NCI-H2171 (cell line): ENCODE measurements at places on chromosomes 1 and 21.

GRCh38 chr1:44554706-44555105 is 119.6 kb downstream of the TMEM53 start:
- DNase-seq = no peak

DNA sequence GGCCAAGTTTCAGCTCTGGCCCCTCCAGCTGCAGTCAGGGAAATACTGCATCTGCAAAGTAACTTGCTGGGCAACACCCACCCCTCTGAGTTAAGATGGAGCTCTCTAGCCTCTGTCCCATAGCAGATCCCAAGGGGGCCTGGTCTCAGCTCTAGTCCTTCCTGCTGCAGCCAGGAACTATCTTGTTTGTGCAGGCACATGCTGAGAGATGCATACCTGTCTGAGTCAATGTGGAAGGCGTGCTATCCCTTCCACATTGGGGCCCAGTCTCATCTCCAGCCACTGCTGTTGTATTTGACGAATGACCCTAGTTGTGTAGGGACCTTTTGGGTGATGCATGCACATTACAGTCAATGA is 76.4 kb downstream of the CTH start:
- no peak for DNase-seq

- no peak for DNase-seq
These were observed 25.9 kb upstream of the RAP1A start for GRCh38 chr1:111593403-111594305.

DNA sequence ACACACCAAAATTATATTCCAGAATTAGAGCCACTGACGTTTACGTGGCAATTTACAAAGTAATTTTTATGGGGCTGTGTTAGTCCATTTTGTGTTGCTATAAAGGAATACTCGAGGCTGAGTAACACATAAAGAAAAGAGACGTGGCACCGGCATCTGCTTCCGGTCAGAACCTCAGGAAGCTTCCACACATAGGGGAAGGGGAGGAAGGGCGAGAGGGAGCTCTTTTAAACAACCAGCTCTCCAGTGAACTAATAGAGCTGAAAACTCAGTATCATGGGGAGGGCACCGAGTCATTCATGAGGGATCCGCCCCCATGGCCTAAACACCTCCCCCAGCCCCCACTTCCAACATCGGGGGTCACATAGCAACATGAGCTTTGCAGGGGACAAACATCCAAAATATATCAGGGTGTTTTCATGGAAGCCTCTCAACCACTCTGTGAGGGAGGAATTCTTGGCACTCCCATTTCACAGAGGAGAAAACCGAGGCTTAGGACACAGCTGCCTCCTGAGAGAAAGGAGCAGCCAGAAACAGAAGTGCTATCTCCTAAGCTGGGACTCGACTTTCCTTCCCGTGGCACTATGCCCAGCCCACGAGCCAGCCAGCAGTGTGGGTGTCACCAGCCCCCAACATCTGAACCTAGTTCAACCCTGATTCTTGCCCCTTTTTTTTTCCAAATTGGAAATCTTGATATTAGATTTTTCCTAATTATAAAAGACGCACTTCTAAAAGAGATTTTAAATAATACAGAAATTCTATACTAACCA is 29.2 kb downstream of the MIS18A start:
- no peak for DNase-seq

DNA sequence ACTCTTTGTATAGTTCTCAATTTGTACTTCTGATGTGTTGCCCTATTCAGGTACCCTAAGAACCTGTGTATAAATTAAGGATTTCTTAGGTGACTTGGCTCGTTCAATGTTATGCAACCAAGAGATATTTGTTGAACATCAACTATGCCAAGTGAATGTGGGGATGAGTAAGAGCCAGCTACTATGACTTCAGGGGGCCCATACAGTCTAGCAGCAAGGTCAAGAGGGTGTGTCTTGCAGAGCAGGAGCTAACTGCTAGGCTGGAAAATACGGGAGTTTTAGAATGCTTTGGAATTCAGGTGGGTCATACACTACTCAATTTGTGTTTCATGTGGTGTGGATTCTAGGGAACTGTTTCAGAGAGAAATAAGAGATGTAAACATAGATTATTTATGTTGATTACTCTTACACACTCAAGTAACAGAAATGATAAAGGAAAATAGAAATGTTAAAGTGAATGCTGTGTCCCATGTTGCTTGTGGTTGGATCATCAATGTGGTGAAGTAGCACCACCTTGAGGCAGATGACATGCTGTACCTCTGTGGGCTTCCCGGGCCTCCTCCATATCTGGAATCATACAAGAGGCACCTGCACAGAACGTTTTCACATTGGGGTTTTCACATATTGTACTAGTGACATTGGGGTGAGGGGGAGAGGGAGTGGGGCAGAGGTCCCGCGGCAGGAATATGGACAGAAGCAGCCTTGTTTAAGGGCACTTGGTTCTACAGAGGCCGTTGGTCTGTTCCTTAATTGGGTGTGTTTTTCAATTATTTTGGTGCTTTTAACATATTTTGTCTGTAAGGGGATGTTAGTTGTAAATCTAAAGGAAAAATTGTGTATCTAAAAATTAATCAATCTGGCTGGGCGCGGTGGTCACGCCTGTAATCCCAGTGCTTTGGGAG is 12.4 kb downstream of the ARPC5 start:
- DNase-seq = peak; percentile 52

- no peak for DNase-seq
These were observed 19.0 kb upstream of the GTF2B start for GRCh38 chr1:88910401-88910800.

DNA sequence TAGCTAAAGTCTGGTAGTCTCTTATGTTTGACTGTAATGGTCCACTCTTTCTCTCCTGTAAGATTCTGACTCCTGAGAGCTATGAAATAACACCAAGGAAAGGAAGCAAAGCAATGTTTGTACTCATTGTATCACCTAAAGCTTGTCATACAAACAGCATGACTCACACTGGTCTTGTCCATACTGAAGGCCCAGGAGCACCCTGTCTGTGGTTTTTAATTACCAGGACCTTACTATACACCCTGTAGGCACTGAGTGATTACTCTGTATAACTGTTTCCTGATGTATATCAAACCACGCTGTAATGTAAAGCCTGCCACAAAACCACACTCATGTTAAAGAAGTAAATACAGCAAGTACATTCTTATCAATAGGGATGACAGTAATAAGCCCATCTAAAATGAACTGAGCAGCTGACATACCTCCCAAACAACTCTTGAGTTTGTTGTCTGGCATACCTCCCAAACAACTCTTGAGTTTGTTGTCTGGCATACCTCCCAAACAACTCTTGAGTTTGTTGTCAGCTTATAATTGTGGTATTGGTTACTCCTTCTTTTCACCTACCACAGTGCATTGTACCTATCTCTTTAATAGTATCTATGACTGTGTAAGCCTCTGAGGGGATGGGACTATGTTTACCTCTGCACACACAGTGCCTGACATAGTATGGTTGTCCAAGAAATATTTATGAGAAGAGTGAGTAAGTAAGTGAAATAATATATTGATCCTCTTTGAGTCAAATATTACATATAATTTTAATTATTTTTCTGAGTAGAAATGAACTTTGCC is 11.6 kb upstream of the TNFSF18 start:
- DNase-seq = no peak

DNA sequence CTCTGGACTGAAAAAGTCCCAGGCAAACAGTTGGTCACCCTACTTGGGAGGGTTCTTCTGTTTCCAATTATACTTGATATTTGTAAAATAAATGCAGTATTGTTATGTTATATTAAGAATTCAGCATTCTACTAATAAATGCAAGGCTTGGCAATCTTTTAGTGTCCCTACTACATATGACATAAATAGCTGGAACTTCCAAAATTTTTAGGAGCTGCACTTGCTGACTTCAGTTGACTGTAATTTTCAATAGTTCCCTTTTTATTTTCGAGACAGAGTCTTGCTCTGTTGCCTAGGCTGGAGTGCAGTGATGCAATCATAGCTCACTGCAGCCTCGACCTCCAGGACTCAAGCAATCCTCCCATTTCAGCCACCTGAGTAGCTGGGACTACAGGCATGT is 20.0 kb downstream of the FOXD3 start:
- no peak for DNase-seq

DNA sequence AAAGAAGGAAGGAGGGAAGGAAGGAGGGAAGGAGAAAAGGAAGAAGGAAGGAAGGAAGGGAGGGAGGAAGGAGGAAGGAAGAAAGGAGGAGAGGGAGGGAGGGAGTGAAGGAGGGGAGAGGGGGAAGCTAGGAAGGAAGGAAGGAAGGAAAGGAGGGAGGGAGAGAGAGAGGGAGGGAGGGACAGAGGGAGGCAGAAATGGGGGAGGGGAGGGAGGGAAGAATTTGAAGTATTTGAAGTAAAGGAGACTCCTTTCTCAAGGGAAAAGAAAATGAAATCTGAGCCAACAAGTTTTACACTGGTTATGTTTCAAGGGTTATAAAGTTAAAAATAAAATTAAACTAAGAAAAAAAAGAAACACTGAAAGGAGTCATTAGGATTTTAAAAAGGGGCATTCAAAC is 431.4 kb downstream of the BRINP3 start:
- no peak for DNase-seq

DNA sequence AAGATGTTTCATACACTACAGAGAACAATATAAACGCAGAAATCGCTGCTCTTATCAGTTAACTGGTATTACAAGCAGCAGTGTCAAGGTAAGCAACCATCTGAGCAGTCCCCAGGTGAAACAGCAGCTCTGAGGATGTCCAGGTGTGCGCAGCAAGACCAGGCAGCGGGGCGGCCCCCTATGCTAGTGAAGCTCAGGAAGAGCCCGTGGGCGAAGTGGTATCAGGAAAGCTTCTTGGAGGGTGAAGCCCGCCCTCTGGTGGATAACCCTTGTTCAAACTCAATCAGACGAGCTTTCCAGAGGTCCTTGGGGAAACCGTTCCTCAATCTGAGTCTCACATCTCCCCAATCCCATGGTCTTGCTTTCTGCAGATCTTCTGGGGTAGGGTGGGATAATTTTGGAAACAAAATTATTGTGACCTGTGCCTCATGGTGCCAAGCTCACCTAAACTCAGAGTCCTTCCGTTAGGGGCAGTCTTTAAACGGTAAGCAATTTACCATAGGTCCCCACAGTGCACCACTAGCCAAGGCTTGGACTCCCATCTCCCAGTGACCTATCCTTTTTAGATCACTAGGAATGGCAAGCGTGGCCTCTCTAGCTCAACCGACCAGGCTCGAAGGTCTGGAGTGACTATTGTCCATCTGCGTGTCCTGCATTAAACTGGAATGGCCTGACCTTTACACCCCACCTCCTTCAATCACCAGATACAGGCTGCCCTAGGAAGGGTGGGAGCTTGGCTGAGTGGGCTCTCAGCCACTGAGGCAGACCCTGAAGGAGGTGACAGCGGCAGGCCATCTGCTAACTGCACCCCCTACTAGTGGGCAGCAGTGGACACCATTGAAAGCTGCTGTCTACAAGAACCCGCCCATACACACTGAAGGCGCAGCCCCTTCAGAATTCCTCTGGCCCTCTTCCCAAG is 13.6 kb upstream of the FAM110D start:
- peak; percentile 87 for DNase-seq

DNA sequence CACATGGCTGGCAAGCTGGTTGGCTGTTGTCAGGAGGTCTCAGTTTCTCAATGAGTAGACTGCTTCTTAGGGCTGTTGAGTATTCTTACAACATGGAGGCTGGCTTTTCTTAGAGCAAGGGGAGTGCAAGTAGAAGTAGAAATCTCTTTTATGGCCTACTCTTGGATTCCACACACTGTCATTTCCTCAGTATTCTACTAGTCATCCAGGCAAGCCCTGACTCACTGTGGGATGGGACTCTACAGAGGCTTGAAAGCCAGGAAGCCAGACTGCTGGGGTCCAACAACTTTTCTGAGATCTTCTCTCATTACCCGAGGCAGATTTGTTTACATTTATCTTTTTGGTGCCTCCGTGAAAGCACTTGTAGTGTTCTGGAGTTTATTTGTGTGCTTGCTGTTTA is 196.2 kb upstream of the APP start:
- DNase-seq = no peak

DNA sequence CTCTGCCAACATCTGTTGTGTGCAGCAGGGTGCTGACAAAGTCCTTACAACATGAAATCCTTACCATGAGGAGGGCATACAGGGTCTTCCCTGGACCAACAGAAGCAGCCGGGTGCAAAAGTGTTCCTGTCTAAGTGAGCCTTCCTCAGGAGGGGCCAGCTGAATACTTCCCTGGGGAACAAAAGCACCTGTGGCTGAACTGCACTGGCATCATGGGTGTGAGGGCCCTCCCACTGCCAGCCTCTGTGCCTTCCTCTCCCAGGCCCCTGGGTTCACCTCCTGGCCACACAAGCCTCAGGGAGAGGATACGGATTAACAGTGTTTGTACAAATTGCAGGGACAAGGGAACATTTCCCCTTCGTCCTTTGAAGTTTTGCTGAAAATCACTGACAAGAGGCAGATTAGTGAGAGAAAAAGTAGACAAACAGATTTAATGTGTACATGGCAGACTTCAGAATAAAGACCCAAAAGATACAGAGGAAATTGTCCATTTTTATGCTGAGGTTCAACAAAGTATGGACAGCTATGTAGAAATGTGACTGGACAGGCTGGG is 91.0 kb upstream of the PPM1J start:
- no peak for DNase-seq

GRCh38 chr1:46020010-46020409 is 112.4 kb downstream of the PIK3R3 start:
- no peak for DNase-seq

DNA sequence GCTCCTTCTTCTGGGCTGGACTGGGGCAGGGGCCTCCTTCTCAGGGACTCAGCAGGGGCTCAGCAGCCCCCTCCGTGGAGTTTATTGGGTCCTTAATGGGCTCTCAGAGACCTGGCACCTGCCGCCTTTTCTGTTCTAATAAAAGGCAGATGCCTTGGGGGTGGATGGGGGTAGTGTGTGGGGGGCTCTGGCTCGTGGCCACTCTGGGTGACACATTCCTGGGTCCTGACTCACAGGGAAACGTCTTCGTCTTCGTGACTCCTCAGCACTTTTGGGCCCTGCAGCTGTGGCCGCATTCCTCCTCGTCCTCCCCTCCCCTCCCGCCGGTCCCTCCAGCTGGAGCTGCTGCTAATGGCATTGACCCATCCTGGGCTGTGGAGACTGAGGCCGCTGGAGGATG is 107.8 kb upstream of the WNT4 start:
- no peak for DNase-seq

DNA sequence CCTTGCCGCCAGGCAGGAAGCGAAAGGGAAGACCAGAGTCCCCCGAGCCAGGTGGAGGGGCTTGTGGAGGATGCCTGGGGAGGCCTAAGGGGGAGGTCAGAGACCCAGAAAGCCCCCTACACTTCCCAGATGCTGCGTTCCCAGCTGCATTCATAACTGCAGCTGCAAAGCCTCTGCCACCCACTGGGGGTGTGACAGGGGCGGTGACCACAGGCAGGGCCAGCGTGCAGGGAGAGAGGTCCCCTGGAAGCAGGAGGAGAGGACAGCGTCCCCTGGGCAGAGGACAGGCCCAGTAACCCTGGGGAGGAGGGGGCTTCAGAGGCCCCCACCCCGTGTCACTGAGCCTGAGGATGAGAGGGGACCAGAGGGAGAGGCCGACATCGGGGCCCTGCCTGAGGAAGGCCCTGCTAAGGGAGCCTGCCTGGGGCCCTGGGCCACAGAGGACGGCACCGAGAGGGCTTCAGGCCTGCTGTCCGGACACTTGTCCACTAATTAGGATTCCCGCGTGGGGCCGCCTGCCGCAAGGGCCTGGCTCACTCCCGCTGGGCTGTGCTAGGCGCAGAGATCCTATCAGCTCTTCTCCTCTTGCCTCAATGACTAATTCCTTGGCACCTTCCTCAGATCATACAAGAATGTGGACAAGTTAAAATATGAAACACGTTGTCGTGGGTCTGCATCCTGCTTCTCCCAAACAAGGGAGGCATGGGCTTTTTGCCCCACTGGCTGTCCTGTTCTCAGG is 49.1 kb upstream of the CCDC27 start:
- no peak for DNase-seq
